ENCODE measurements at places on chromosomes 5 and 9.

GRCh38 chr9:126429190-126429589 lies 102.6 kb downstream of the MVB12B start:
- DNase-seq: no peak

DNA sequence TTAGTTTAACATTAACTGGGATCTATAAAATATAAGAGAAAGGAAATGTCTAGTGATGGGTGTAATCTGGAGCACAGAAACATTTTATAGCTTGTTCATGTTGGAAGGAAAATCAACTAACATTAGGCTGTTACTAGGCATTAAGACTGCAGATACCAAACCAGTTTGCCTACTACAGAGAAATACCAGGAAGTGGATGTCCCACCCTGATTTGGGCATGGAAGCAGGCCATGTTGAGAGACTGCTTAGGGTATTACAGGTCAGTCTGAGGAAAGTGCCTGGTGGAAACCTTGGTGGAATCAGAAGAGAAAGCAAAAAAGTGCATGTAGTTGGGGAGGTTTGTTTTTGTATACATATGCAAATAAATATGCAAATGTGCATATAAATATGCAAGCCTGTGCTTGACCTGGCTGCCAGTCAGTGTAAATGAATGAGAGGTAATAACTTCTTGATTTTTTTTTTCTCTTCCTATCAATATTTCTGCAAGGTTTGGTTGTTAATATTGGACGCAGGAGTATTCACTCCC lies 9.6 kb upstream of the CCDC112 start:
- no peak for DNase-seq

GRCh38 chr9:88344013-88344412 lies 44.2 kb upstream of the SPIN1 start:
- DNase-seq: no peak

- no peak for DNase-seq
Measured at GRCh38 chr5:154223320-154223719, 32.8 kb downstream of the GALNT10 start.

DNA sequence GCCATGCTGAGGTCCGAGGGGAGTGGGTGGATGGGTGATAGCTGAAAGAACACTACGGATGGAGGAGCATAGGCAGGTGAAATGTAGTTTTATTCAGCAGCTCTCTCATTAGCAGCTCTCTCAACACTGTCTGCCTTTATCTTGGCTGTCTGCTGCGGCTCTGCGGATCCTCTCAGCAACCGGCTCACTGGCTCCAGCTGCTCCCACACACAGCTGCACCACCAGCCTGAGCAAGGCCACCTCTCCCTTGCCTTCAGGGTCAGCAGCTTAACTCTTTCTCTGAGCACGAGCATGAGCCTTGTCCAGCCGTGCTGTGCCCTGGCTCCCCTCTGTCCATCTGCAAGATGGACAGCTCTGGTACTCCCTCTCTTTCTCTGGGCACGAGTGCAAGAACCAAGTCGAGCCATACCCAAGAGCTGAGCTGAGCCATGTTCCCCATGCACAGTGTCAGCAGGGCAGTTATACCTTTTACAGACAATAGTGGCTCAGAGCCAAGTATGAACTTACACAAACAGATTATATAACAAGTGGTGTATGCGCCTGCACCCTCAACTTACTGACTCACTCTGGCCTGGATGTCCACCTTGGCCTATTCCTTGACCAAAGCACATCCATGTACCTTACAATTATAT lies 108.5 kb downstream of the MACIR start:
- DNase-seq: no peak

DNA sequence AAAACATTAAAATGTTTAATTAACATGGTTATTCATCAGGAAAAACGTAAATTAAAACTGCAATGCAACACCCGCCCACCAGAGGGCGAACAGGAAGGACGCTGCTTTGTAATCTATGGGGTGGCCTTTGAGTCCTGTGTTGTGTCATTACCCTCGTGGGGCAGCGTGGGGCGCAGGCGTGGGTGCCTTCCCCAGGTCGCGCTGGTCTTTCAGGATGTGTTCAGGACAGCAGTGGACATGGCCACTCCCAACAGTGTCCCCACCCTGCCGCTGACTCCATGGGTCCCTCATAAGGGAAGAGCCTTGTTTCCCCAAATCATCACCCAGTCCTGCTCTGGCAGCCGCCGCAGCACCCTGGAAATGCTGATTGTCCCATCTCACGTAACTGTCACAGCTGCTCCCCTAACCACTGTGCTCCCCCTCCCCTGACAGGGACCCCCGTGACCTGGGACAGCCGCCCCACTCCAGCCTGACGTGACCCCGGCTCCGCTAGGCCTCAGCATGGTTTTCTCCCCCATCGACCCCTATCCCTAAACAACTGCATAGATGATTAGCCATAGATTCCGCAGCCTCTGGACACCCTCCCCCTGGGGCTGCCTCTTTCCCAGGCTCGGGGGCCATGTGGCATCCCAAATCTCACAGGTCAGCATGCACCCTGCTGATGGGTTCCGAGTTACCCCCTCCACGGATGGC lies 36.4 kb downstream of the GLT6D1 start:
- DNase-seq: peak; percentile 64

GRCh38 chr5:111411301-111411700 lies 101.0 kb downstream of the STARD4 start:
- DNase-seq: no peak

Data from suppressor macrophage treated with lipopolysaccharide for 4 hours (primary cell).